ENCODE measurements at places on chromosomes 2 and 18. TPM values are rescaled to one million over a fixed set of nuclear protein-coding genes. Genes with fewer than 3 reads are reported as not detected.
A peak's percentile ranks its signal among the peaks of the same experiment; 100 is the strongest.

Gene ALPI
- not detected for total RNA-seq

Gene MROH2A
- not detected for total RNA-seq

Gene SCN2A
- 0.05 TPM for total RNA-seq

Gene SULT1C4
- not detected for total RNA-seq

Gene RGPD4
- not detected for total RNA-seq

Gene NEMP2
- 10.6 TPM for total RNA-seq

GRCh38 chr18:40235836-40236235, 1719.2 kb upstream of the PIK3C3 start:
- ATAC-seq: no peak

DNA sequence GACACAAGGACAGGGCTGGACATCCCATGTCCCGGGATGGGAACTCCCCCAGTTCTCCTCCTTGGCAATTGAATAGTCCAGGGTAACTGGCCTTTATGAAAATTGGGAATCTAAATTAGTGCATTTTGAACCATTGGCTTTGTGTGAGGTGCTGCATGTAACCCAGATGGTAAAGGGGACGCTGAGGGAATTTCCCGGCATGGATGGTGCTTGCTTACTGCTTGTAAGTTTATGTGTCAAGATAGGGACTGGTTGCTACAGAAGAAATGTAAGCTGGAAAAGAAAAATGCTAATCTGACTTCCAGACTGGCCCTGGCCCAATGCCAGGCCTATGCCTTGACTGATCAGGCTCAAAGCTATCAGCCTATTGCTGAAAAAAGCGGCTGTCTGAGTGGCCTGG, 1096.7 kb upstream of the DDX18 start:
- no peak for ATAC-seq

- ATAC-seq: no peak
Observed at GRCh38 chr2:62187246-62187645, 8.7 kb upstream of the B3GNT2 start.

GRCh38 chr2:109231428-109231827, 102.4 kb downstream of the SH3RF3 start:
- ATAC-seq: no peak

DNA sequence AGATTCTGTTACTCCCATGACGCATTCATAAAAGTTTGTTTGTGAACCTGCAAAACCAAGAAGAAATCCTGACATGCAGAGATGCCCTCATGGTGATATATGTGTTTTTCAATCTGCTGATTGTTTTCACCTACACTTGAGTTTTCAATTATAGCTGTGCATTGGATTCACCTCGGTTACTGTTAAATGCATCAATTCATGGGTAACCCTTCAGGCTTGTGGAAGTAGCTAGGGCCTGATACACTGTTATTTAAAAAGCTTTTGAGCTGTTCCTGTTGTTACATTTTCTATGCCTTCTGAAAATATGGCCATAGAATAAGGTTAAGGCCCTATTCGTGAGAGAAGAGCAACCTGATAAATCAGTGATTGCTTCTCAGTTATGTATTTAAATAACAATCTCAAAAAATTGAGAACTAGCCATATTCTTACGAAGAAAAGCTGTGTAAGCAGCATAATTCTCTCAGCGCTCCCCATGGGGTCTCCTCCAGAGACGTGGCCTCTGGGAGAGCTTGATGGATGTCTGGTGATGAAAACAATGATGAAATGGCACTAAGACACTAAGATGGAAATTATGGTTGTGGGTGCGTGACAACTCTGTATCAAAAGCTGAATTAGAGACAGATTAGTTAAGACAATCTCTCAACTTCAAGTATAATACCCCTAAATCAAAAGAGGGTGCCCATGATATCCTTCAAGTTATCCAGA, 60.5 kb downstream of the RIT2 start:
- ATAC-seq: no peak

DNA sequence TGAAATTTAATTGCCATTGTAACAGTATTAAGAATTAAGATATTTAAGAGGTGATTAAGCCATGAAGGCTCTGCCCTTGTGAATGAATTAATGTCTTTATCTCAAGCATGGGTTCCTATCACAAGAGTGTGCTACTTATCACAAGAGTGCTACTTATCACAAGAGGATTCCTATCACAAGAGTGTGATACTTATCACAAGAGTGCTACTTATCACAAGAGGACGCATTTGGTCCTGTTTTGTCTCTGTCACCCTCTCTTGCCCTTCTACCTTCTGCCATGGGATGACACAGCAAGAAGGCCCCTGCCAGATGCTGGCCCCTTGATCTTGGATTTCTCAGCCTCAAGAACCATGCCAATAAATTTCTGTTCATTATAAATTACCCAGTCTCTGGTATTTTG, 13.2 kb upstream of the COL5A2 start:
- no peak for ATAC-seq

DNA sequence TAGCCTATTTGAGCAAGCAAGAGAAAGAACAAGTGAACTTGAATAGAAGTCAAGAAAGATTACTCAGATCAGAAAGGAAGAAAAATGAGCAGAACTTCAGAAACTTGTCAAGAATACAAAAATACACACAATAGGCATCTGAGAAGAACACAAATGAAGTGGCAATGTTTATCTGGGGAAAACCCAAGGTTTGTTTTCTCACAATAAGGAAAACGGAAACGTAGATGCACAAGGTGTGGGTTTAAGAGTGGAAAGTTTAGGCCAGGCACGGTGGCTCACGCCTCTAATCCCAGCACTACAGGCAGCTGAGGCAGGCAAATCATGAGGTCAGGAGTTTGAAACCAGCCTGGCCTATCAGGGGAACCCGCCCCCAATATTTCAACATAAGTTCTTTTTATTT, 159.5 kb upstream of the GYPC start:
- peak; percentile 78 for ATAC-seq

- ATAC-seq: no peak
Observed at GRCh38 chr18:36350251-36350651, 52.7 kb downstream of the FHOD3 start.

GRCh38 chr2:228599297-228599696, 417.8 kb upstream of the SPHKAP start:
- no peak for ATAC-seq

GRCh38 chr2:236654496-236654895, 84.9 kb downstream of the ACKR3 start:
- no peak for ATAC-seq

- no peak for ATAC-seq
Observed at GRCh38 chr18:33804258-33804657, 226.2 kb downstream of the ASXL3 start.

GRCh38 chr2:147231607-147232006, 613.2 kb upstream of the ACVR2A start:
- peak; percentile 84 for ATAC-seq

DNA sequence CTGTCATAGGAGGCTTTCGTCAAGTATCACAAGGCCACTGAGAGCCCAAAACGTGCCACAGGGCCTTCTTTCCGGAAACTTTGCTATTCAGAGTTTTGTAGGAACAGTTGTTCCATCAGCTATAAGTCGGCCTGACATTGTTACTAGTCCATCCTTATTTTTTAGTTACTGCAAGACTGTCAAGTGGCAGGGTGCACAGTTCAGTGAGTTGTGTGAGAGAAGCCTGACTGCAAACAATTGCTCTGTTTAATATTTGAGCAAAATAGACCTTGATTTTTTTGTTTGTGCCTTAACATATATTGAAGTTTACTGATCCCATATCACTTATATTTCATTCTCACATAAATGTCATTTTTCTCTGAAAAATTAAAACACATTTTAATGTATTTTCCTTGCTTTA, 110.1 kb downstream of the GALNT1 start:
- no peak for ATAC-seq

DNA sequence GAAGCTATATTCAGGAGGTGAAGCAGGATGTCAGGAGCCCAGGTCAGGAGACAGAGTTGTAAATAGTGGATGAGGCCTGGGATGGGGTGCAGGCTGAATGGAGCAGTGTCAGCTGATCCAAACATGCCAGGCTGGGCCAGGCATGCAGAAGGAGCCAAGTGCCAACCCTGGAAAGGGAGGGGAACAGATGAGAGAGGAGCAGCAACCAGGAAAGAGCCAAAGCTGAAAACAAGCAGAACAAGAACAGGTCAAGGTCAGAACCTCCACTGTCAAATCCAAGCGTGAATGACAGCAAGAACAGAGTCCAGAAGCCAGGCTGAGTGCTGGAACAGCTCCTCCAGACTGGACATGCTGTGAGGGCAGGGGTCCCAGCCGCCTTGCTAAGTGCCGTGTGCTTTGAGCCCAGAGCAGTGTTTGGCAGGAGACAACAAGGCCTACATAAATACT, 49.2 kb upstream of the PPP1CB start:
- no peak for ATAC-seq

DNA sequence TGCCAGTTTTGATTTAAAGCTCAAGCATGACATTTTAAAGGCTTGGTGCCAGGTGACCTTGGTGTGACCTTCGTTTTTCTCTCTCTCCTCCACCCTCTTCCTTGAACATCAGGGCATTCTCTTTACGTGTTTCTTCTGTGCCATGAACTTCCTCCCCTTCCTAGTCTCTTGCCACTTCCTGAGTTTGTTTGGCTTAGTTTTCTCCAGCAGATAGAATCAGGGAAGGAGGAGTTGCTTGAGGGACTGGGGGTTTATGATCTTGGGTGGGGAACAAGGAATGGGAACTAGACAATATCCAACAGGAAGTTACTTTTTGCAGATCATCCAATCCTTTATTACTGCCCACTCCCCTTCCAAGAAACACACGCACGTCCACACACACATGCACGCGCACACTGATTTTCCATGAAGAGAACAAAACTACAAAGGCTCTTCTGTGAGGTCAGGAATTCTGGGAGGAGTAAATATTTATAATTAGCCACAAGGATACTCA, 210.6 kb upstream of the EPAS1 start:
- no peak for ATAC-seq

DNA sequence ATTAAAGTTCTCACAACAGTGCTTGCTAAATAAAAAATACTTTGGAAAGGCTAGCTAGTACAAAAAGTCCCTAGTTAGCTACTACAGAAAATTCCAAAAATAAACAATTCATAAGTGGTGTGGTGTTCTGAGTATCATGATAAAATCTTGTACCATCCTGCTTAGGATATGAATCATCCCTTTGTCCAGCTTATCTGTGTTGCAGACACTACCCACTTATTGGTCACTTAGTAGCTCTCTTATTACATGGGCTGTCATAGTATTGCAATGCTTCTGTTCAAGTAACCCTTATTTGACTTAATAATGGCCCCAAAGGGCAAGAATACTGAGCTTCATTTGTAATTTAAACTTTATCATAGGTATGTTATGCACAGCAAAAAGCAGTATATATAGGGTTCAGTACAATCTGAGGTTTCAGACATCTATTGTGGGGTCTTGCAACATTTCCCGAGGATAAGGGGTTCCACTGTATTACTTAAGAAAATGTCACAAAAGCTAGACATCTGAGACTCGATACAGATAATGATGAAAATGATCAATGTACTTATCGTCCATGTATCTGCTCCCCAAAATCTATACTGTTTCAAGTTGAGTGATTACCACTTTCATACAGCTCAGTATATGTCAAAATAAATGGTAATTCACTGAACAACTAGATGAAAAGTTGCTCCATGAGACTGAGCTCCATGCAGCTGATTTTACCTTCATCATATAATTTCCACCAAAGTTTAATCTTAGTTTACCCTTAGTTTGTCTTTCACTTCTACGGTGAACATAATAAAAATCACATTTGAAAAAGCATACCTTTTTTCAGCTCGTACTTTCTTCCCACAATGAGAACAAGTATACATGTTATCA, 93.8 kb downstream of the C2orf74 start:
- no peak for ATAC-seq

DNA sequence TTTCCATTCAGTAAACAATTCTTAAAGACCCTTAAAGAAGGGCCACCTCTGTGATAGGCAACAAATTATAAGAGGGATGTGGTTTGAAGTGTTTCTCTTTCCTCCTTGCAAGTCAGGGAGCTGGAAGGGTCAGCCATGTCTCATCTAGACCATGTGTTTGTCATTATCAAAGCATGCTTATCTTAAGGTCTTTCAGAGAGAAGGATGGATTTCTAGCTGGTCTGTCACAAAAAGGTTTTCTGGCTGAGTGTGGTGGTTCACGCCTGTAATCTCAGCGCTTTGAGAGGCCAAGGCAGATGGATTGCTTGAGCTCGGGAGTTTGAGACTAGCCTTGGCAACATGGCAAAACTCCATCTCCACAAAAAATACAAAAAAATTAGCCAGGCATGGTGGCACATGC, 59.2 kb upstream of the PEX13 start:
- ATAC-seq: no peak
